Retina (tissue), 1 donor: ENCODE measurements at places on chromosomes 11 and 22.

DNA sequence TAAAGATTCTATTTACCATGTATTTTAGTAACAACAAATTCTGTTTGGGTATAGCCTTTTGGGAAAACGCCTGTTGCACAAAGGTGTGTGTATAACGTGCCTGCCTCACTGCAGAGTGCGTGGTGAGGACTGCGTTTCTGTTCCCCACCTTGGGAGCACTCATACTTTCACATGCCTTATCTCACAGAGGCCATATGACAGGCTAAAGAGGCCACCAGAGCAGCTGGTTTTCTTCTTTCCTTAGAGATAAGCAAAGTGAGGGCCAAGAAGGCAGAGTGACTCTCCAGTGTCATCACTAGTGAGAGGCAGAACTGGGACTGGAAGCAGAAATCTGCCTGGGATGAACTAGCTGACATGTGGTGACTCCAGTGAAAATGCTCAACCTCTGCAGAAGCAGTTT is 369.2 kb upstream of the NARS2 start:
- DNase-seq = no peak

GRCh38 chr11:94661444-94661843 is 94.3 kb downstream of the PIWIL4 start:
- DNase-seq = no peak

GRCh38 chr11:104327861-104328511 is 164.0 kb upstream of the PDGFD start:
- no peak for DNase-seq

DNA sequence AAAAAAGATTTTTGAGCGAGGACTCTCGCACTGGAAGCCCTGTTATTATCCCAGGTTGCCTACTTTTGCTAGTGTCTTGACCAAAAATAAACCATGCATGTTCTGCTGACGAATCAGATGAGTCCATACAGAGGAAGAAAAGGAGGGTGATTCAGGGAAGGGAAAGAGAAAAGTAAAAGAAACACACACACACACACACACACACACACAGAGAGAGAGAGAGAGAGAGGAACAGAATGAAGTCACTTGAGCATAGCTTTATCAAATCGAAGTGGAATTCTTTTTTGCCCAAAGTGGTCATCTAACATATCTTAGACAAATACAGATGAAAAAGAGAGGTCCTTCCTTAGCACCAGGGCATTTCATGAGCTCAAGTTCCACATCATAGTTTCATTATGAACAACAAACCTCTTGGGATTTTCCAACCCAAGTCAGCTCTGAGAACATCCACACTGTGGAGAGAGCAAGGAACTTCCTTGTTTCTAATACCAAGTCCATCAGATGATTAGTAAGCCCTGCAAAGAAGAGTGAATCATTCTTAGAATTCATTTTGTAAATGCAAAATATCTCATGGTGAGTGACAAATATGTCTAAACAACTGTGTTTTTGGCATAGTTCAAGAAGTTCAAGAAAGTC is 7.7 kb upstream of the MMP12 start:
- no peak for DNase-seq

DNA sequence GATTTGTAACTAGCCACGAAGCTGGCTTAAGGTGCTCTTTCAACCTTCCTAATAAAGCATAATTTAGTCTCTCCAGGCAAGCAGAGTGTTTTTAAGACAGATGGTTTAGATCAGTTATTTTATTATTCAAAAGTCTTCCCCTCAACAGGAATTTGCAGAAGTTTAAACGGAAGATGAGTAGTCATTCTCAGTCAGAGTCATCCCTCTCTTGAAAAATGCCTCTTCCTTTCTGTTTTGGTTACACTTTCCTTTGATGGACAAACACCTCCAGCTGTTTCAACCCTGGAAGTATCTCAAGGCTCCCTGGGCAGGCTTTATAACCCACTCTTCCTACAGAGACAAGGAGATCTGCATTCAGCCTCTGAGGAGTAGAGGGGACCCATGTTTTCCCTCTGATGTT is 60.3 kb upstream of the POU2AF2 start:
- DNase-seq = no peak

GRCh38 chr11:66595245-66595904 is 2.4 kb downstream of the CCS start:
- DNase-seq = no peak

GRCh38 chr11:98104249-98104648 is 916.5 kb upstream of the CNTN5 start:
- DNase-seq = no peak

DNA sequence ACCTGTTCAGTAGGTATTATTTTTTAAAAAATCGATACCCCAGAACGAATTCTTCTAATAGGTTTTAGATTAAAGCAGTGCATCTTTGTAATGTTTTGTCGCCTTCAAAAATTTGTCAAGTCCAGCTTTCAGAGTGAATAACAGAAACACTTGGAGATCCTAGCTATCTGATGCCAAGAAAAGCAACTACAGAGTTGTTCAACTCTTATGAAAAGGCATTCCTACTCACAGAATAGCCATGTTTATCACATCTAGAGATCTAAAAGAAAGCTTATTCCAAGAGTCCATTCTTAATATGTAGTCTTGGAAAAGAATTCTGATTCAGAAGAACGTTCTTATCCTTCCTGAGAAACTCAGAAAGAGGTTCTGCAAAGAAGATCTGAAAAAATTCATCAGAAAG is 268.5 kb downstream of the TTC28 start:
- no peak for DNase-seq

GRCh38 chr11:10358696-10359095 is 53.8 kb downstream of the ADM start:
- DNase-seq = no peak

- no peak for DNase-seq
Measured at GRCh38 chr11:124890683-124891372, 6.8 kb downstream of the ROBO4 start.

GRCh38 chr11:69377029-69377952 is 83.3 kb downstream of the MYEOV start:
- DNase-seq = no peak

GRCh38 chr11:105838668-105839384 is 183.2 kb downstream of the MSANTD4 start:
- DNase-seq = no peak

DNA sequence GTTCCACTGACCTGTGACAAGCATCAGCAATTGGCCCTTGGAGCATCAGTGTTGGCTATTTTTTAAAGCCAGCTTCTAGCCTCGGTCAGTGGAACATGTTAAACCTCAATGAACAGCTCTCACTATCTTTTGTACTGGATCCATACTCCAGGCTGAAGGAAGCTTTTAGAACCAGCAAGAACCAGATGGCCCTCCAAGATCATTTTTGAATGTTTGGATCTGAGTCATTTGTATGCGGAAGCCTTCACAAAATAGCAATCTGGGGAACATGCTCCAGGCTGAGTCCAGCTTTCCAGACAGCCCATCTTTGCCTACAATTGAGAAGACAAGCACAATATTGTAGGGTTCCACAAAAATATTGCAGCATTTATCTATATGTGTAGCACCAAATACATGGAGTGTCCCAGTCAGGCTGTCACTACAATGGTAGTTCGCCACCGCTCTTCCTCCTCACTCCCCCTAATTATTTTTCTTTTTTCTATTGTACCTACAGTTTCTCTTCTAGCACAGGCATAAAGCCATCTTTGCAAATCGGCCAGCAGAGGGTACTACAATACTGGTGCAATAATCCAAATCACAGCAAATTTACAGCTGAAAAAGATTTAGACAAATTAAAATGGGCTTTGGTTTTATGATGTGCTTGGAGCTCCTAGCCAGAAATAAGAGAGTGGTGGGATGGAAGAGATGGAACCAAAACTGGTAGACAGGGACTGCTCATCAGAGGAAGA is 177.4 kb upstream of the BLID start:
- no peak for DNase-seq

GRCh38 chr22:29840498-29840897 is 2.4 kb upstream of the ASCC2 start:
- no peak for DNase-seq

DNA sequence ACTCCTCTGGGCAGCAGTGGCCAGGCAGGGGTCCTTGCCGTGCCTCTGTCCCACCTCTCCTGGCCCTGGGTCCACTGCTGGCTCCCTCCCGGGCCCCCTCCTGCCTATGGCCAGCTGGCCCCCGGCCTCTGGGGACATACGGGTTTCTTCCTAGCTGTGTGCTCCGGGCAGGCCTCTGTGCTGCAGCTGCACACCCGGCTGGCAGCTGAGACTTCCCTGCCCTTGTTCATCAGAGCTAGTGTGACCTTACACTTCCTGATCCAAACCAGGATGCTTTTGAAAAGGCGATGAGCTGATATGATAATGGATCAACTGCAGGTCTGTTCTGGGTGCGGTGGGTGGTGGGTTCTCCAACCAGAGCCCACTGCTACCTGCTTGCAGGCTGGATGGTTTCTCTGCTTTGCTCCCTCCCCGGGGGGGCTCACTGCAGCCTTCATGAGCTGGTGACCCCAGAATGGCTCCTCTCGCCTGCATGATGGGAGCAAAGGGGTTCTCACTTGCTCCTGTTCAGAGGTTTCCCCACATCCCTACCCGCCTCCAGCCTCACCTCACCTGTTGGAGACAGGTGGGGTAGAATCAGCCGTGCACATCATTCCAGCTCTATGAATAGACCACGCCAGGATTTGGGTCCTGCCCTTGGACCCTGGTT is 13.3 kb downstream of the B3GAT1 start:
- DNase-seq = no peak

DNA sequence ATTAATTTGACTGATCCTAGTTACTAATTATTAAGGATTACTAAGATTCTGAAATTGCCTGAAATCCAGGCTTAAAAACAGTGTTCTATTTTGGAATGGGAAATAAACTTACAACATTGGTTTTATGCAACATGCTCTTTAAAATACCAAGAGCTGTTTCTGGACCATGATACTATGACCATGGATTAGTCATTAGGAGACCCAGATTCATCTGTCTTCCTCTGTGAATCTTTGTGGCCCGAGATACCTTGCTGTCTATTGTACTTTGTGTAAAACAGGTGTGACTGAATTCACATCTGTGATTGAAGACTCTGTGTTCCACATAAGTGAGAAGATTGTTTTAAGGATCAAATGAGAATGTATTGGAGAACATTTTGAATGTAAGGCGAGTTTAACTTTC is 98.8 kb downstream of the HSD17B12 start:
- no peak for DNase-seq

- no peak for DNase-seq
Measured at GRCh38 chr22:47172771-47173534, 410.5 kb downstream of the TBC1D22A start.

GRCh38 chr11:63448646-63449045 is 42.3 kb downstream of the PLAAT5 start:
- DNase-seq = no peak

DNA sequence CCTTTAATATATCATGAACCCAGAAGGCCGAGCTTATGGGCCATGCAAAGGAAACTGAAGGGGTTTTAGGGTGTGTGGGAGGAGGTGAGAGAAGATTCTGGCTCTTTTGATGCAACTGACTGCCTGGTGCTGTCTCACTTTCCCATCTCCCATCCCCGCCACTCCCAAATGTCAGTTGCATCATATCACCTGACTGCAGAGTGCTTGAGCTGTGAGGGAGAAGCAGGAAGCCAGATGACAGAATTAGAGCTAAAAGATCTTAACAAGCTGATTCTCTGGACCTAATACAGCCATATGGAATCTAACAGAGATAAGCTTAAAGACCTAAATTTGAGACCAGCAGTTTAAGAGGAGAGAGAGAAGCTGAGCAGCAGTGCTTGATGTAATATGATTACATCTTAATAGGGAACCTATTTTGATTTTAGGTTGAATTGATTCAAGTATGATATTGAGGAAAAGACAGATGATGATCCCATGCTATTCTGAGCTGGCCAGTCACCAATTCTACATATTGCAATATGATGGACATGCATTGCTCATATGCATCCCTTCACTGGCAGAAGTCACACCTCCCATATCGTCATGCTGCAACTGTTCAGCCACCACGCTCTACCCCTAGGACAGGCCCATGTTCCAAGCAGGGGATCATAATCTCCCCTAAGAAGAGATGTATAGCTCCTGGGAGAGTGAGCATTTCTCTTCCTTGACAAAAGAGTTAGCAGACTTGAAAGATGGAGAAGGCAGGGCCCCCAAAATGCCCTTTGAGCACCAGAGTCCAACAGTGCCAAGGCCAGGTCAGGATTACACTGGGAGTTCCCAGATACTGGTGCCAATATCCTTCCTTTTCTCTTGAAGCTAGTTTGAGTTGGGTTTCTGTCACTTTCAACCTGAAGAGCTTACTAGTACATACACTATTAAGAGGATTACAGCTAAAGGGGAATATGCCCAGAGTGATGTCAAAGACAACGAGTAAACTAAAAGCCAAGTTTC is 44.9 kb downstream of the PLEKHA7 start:
- DNase-seq = no peak

- DNase-seq = no peak
Measured at GRCh38 chr11:69352715-69353319, 58.9 kb downstream of the MYEOV start.

- DNase-seq = no peak
Measured at GRCh38 chr22:22938672-22939587, 51.3 kb downstream of the IGLL5 start.

GRCh38 chr22:40480996-40481395 is 110.6 kb downstream of the SGSM3 start:
- DNase-seq = no peak

DNA sequence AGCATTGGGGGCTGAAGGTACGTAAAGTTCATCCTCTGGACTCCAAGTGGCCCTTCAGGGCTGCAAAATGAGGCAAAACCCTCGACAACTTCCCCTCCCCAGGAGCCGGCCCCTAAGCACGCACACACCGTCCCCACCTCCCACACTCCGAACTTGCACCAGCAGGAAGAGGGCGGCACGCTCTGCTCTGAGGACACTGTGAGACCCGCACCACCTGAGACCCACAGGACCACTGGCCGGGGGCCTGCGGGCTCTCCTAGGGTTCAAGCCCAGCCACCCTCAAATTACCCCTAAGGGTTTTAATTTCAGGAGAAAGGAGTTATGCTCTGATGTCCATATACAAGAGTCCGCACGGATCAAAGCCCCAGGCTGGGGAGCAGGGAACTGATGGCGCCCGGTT is 49.7 kb upstream of the BID start:
- no peak for DNase-seq

DNA sequence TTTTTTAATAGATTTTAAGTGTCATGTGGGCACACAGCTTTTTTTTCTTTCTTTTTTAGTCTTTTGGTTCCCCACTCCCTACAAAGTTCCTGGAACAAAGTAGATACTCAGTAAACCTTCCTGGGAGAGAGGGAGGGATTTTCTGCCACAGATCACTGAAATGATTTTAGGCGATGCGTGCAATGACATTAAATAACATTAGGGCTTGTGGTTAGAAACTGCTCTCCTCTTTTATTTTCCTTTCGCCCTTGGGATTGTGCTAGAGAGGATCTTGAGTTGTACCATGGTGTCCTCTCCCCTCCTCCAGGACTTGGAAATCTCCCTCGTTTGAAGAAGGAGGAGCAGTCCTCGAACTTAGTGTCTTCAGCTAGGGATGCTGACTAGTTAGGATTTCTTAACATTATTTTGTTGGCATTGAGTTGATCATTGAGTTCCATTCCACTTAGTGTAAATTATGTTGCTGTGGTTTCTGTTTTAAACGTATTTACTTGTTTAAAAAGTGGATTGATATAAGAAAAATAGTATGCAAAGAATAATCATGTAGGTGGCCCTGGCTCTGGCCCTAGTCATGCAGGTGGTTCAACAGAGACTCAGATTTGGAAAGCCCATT is 88.4 kb downstream of the TRAF6 start:
- DNase-seq = no peak
